ENCODE measurements at places on chromosomes 7 and 10. TPM values are rescaled to one million over a fixed set of nuclear protein-coding genes. Genes with fewer than 3 reads are reported as not detected.
A peak's percentile ranks its signal among the peaks of the same experiment; 100 is the strongest.

CALCR gene
- not detected for total RNA-seq

GRCh38 chr7:29332042-29332811 lies 137.7 kb downstream of the CHN2 start:
- DNase-seq: no peak

ECHDC3 gene
- total RNA-seq: 16.7 TPM

DNA sequence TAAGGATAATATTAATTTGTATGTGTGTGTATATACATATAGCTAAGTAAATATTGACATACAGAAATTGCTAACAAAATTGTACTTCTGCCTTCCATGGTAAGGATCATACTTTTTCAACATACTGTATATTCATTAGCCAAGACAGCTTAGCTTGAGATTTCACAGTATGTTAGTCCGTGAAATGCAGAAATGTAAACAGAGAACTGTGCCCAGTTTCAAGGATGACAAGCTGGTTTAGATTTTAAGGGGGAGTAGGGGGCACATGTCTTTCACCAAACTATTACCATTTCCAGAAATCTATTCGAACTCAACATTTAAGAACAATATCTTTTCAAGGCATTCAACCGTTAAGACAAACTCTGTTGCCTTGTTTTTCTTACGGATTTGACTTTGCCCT lies 182.2 kb downstream of the SORCS1 start:
- no peak for DNase-seq

FKBP9 gene
- total RNA-seq: 103 TPM

PON1 gene
- not detected for total RNA-seq

- no peak for DNase-seq
Measured at GRCh38 chr7:26865094-26865388, 651 bp upstream of the SKAP2 start.

GRCh38 chr10:99536338-99537085 lies 3.8 kb downstream of the NKX2-3 start:
- DNase-seq: no peak

- no peak for DNase-seq
Measured at GRCh38 chr7:146117576-146117975, 975 bp downstream of the CNTNAP2 start.

DNA sequence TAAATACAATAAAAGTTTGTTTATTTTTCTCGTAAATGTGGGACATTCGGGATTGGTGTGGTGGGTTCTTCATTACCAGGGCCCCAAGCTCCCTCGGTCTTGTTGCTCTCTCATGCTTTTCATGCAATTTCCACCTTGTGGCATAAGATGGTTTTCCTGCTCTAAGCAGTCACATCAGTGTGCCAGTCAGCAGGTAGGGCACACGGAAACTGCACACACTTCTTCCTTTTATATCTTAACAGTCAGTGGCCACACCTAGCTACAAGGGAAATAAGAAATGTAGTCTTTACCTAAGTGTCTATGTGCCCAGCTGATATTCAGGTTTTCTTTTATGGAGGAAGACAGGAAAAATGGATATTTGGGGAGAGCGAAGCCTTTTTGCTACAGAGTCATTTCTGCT lies 6.5 kb downstream of the TAF5 start:
- no peak for DNase-seq

GRCh38 chr10:95397747-95398146 lies 106.9 kb upstream of the PDLIM1 start:
- no peak for DNase-seq

SLC26A5 gene
- total RNA-seq: 0.64 TPM

DNA sequence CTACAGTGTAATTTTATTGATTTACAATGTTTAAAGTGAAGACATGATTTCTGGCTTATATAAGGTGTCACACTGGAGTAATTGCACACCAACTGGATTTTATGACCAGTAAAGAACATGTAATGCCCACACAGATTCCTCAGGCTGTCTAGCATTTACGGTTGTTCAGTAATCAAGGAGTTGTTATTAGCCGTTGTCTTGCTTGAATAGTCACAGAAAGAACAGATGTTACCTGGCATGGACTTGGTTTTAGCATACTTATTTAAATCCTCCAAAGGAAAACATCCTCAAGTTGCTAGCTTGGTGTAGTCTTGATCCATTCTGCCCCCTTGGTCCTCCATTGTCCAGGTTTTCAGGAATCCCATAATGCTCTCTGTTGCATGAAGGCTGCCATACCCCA lies 65.8 kb downstream of the POU6F2 start:
- DNase-seq: no peak

GRCh38 chr10:84267503-84268126 lies 22.8 kb downstream of the RGR start:
- DNase-seq: peak; percentile 64

- peak; percentile 20 for DNase-seq
Measured at GRCh38 chr7:72751978-72752377, 76.0 kb downstream of the TYW1B start.

DNAJB6 gene
- total RNA-seq: 89.1 TPM

DNA sequence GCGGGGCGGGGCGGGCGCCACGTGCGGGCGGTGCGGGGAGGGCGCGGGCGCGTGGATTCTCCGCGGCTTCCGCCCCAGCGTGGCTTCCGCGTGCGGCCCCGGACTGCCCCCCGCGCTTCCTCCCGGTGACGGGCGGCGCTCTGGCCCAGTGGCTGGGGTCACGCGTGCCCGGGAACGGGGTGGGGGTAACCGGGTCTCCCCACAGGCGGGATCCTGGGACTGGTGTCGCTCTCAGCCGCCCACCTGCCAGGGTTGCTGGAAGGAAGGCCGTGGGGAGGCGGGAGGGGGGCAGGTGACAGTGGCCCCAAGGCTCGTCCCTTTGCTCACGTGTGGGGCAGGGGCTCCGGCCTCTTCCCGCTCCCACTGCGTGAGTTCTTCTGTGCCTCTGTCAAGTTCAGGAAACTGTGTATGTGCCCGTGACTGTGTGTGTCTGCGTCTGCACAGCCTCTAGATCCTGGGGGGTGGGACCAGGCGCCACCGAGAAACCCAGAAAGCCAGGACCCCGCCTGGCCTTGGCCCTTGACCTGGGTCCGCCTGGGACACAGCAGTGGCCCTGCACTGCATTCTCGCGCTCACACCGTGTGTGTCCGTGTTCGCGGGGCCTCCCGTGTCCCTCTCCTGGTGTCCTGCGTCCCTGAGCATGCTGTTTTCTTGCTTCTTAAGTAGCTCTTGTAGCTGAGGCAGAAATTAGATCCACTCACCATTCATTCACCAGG lies 919 bp downstream of the MAFK start:
- DNase-seq: peak; percentile 66

- no peak for DNase-seq
Measured at GRCh38 chr7:88355011-88355410, 48.3 kb upstream of the STEAP4 start.

DNA sequence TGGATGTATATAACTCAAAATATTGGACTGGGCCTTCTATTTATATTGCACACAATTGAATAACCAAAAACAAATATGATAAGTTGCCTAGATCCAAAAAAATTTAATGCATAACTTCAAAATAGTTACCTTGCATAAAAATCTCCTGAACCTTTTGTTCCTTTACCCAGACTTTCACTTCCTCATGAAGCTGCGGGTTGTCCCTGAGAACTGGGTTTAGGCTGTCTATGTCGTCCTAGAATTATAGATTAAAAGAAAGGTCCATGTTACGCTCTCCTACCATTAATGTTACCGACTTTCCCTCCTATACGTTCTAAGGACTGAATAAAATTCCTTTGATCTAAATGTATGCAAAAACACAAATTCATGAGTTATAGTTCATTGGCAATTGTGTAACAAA lies 86.6 kb downstream of the NRBF2 start:
- DNase-seq: no peak

DNA sequence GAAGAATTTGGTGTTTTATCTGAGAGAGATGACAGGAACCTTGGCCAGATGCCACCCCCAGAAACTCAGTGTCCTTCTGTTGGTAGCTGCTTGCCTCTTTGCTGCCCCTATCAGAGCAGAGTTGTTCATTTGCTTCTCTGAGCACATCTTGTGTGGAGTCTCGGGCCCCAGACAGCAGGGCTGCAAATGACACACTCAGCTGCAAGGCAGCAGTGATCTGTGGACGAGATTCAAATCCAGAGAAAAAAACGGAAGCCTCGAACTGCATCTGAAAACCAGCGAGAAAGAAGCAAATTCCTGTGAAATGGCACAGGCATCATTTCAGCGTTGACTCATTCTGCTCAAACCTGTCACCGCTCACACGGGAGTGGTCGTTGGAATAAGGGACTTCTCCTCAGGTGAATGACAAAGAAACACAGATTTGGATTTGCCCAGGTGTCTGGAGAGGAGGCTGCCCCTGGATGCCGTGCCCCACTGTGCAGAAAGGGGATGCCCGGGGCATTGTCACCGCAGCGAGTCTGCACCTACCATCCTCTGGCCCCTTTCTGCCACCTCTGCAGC lies 144.7 kb downstream of the PFKFB3 start:
- DNase-seq: no peak

OR2A42 gene
- not detected for total RNA-seq

DGKB gene
- not detected for total RNA-seq

DNA sequence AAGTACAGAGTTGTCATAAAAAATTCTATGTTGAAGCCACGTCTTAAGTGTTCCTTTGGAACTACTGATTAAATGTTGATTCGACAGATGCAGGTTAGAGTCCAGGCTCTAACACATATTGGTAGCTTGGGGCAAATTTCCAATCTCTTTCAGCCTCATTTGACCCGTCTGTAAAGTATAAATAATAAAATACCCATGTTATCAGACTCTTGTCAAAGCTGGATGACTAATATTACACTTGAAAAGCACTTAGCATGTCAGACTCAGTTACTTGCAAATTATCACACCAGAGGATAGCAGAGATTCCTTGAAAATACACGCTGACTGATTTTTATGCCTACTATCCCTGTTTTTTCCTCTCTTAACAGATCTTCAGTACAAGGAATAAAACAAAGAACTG lies 18.1 kb upstream of the MACC1 start:
- no peak for DNase-seq

GRCh38 chr7:143973870-143974416 lies 19.3 kb downstream of the OR2F1 start:
- no peak for DNase-seq

DNA sequence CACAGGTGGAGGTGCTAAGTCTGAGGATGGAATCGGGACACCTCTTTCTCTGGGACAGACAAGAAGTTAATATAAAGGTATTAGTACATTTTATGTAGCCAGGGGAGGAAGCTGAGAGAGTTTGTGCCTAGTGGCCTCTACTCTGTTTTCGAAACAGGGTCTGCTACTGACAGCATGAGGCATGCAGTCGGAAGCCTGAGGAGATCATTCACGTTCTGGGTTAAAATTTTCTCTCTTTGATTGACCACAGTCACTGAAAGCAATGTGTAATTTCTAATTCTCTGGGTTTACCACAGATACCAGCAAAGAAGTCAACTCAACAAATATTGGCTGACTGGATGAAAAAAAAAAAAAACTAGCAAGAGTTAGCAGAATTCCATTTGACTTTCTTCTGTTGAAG lies 53.3 kb upstream of the KCTD7 start:
- DNase-seq: no peak

DNA sequence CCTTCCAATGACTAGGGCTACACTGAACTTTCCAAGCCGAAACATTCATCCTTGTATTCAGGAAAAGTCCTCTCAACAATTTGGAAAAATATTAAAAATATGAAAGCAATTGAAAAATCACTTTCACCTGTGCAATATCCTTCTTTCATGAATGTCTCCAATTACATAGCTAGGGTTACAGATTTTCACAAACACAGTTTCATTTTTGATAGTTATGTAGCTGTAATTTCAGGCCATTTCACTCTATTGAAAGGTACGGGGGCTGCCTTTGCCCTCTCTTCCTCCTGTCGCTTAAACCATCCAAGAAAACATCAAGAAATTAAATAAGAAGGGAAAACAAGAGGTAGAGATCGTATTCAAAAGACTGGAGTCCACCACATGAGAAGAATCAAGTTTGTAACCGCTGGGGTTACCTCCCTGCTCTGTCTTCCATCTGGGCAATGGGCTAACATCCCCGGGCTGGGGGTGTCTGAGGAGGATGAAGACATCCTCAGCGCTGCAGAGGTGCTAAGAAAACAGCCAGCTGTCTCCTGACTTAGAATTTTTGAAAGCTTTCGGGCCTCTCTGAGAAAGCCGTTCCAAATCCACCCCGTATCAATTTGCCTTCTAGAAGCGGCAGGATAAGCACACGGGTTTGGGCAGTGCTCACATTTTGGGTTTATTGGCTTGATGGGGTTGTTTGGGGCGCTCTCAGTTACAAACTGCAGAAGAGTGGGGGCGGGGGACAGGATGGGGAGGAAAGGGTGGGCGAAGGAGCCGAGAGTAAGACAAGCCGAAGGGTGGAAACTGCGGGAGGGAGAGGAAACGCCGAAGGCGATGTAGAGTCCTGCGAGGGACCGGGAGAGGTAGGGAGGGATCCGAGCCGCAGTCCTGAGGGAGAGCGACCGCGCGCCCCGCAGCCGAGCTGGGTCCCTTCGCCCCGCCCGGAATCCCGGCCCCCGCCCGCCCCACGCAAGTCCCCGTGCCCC lies 24.3 kb upstream of the VAX1 start:
- no peak for DNase-seq

GRCh38 chr10:108454793-108455192 lies 1290.3 kb upstream of the SORCS1 start:
- no peak for DNase-seq

VIPR2 gene
- total RNA-seq: not detected

DNA sequence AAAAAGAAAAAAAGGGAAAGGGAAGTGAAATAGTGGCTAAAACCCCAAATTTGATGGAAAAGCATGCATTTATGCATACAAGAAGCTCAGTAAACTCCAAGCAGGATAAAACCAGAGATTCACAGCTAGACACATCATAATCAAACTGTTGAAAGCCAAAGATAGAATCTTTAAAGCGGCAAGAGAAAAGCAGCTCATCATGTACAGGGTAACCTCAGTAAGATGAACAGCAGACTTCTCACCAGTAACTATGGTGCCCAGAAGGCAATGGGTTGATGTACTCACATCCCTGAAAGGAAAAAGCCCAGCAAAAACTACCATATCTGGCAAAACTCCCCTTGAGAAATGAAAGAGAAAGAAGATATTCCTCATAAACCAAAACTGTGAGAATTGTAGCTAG lies 60.4 kb downstream of the TPST1 start:
- peak; percentile 31 for DNase-seq

DNA sequence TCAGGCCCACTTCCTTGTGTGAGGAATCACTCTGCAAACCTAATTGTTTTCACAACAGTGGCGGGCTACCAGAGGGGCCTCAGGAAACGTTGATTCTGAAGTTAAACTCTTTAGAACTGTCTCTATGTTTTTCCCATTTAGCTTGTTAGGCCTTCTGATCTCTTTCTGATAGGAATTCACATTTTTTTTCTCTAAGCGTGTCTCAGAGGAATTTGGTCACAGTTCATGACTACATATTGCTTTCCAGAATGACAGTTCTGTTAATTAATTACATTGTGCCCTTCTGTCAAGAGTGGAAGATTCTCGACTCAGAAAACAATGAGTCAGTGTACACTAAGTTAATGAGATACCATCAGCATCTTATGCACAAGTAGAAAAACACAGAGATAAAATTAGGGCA lies 469.2 kb upstream of the C7orf33 start:
- no peak for DNase-seq

TEX36 gene
- total RNA-seq: not detected

DNA sequence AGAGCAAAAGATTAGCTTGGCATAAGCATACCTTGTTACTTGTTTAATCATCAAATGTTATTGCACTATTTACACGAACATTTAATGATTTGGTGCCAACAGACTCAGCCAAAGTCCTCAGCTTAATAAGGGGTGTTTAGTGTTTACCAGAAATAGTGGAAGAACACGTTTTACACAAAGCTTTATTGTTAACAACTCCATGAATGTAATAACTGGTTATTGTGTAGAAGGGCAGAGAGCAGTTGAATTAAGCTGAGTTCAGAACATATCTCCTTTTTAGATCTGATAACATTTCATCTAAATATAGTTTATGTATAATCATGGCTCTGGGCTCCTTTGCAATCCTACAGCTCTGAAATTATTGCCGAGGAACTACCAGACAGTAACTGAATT lies 99.1 kb downstream of the CABCOCO1 start:
- no peak for DNase-seq

ENKUR gene
- 0.38 TPM for total RNA-seq
